Activated CD4-positive, alpha-beta T cell treated with anti-CD3 and anti-CD28 coated beads, Interleukin-10, Interleukin-2, amounts not matched to agents 100 ng/mL and 50 ng/mL, durations not matched to agents 16 hours and 8 hours (primary cell): ENCODE measurements at places on chromosomes 12 and 14.

DNA sequence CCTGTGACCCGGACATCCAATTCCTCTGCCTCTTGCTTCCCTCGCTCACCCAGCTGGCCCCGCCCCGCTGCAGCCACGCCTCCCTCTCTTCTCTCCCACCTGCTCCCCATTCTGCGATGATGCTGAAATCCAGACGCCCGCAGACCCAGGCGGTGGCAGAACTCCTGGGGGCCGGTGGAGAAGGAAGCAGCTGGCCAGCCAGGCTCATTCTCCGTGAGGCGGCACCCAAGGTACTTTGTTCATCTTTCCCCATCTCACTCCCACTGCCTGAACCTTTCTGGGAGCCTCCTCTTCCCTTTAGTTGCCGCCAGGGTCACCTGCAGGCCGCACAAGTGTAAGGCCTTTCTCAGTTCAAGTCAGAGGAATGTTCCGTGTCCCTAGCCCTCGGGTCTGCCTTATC is 35.7 kb downstream of the FOXN4 start:
- DNase-seq = no peak

GRCh38 chr14:22456998-22457594 is 131.9 kb downstream of the DAD1 start:
- DNase-seq = no peak

- DNase-seq = no peak
Measured at GRCh38 chr14:72781561-72782508, 112.1 kb downstream of the DPF3 start.

DNA sequence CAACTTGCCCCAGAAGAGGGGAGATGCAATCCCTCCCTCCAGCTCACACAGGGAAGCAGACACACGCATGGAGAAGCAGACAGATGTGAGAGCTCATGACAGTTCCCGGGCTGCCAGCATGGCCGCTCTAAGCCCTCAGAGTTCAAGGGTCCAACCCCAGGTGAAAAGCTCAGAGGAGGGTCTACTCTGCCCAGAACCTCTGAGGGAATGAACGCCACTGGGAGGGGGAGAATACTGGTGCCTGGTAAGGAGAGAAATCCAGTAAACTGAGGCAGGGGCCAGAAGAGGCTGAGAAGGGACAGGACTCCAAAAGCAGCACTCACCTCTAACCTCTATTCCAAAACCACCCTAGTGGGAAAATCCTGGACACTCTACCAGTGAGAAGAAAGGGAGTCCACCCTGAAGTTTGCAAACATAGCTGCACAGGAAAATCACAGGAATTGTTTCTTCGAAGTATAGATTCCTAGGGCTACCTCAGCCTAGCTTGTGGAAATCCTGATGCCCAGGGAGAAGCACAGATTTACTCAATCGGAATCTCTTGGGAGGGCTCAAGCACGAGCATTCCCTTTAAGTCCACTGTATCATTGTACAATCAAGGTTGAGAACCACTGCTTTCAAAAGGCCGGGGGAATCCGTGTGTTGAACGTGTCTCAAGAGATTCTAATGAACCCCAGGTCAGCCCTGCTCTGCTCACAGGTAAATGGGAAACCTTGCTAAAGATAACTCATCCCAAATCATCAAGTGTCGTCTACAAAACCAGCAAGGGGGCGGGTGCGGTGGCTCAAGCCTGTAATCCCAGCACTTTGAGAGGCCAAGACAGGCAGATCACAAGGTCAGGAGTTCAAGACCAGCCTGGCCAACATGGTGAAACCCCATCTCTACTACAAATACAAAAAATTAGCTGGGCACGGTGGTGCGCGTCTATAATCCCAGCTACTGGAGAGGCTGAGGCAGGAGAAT is 34.3 kb upstream of the PLEKHG6 start:
- DNase-seq = no peak

- no peak for DNase-seq
Measured at GRCh38 chr12:95976416-95976832, 19.7 kb downstream of the HAL start.
